NT2/D1 (cell line): ENCODE measurements at places on chromosomes 11 and 22.

DNA sequence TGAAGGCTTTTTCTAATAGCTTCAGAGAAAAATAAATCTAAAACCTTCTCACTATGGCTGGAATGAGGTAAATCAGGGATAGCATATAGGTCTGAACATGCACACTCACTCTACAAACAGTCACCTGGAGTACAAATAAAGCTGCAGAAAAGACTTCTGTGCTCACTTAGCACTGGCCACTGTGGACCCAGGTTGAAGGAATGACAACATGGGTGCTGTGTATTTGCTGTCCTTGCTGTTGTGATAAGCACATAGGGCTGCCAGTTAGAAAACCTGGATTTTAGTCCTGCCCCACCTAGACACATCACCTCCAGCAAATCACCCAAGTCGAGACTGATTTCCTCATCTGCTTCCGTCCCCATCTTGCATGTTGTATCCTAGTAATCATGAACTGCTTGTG lies 51.2 kb downstream of the FZD4 start:
- no peak for DNase-seq

- no peak for DNase-seq
Measured at GRCh38 chr22:16963189-16963945, 44.7 kb downstream of the GAB4 start.

DNA sequence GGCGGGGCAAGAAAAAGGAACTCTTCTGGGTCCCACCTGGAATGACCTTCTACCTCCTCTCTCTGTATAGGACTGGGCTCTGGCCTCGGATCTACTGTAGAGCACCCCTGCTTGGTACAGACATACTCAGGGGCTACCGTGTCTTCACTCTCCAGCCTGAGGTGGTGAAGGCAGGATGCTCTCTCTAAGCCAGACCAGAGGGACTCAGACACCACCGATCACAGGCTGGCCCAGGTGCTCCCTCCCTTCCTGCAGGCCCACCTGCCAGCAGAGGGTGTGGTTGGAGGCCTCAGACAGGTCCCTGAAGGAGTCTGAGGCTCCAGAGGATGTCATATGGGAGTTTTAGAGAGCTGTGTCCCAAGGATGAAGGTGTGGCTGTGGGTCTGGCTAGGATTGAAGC lies 4.1 kb downstream of the NHERF4 start:
- DNase-seq, result no peak

DNA sequence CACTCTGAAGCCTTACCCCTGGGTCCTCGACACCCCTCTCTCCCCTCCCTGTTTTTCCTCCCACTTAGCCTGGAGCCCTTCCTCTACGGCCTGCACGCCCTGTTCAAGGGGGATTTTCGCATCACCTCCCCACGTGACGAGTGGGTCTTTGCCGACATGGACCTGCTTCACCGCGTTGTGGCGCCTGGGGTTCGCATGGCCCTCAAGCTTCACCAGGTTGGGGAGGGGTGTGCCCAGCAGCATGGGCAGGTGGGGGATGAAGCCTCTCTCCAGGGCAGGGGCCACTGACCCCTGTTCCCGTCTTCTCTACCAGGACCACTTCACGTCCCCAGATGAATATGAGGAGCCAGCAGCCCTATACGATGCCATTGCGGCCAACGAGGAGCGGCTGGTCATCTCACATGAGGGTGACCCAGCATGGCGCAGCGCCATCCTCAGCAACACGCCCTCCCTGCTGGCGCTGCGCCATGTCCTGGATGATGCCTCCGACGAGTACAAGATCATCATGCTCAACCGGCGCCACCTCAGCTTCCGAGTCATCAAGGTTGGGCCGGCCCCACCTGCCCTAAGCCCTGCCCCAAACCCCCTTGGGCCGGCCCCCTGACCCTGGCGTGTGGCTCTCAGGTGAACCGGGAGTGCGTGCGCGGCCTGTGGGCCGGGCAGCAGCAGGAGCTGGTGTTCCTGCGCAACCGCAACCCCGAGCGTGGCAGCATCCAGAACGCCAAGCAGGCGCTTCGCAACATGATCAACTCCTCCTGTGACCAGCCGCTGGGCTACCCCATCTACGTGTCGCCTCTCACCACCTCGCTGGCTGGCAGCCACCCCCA lies 2.8 kb upstream of the SIPA1 start:
- DNase-seq, result no peak

DNA sequence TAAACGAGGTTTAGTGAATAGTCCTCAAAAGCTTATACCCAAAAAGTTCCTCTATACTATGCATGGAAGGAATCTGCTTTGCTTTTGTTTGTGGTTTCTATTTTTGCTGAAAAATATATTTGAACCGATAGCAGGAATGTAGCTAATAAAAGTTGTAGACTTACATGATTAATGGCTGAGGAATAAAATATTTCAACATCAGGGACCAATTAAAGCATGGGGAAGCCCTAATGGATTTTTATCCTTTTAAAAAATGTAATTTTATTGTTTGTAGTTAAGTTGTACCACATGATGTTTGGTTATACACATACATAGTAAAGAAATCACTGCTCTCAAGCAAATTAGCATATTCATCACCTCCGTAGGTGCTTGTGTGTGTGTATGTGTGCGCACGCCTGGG lies 295.3 kb upstream of the CNTN5 start:
- DNase-seq, result no peak

- DNase-seq, result no peak
Measured at GRCh38 chr11:7910286-7910788, 20.7 kb downstream of the OR10A6 start.

- no peak for DNase-seq
Measured at GRCh38 chr11:65639623-65640482, 2.0 kb downstream of the SIPA1 start.

- DNase-seq, result no peak
Measured at GRCh38 chr11:46238078-46238966, 39.1 kb upstream of the CREB3L1 start.

DNA sequence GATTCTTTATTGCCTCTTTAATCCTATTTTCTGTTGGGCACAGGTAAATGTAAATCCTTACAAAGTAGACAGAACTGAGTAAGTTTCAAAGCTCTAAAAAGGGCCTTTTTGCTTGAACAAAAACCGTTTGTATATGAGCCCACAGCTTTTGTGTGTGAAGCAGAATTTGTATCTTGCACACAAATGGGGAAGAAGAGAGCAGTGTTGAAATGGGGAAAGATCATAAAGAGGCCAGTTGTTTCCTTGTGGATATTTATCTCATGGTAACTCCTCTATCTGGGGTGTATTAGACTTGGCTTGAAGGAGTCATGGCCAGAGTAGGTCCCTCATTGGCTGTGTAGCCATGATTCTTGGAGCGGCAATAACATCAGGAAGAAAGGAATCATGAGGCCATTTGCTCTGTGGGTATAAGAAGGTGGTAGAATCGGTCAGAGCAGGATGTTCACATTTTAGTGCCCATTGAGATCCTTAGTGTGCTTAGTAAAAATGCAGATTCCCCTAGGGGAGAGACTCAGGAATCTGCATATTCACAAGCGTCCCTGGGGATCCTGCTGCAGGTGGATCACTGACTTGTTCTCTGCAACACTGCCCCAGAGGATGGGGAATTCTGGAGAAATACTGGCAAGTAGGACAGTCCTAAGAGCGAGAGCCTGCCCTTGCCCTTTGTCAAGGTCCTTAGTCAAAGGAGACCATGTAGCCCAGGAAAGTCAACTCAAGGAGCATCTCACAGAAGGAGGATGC lies 126.5 kb downstream of the LDLRAD3 start:
- peak; percentile 54 for DNase-seq

DNA sequence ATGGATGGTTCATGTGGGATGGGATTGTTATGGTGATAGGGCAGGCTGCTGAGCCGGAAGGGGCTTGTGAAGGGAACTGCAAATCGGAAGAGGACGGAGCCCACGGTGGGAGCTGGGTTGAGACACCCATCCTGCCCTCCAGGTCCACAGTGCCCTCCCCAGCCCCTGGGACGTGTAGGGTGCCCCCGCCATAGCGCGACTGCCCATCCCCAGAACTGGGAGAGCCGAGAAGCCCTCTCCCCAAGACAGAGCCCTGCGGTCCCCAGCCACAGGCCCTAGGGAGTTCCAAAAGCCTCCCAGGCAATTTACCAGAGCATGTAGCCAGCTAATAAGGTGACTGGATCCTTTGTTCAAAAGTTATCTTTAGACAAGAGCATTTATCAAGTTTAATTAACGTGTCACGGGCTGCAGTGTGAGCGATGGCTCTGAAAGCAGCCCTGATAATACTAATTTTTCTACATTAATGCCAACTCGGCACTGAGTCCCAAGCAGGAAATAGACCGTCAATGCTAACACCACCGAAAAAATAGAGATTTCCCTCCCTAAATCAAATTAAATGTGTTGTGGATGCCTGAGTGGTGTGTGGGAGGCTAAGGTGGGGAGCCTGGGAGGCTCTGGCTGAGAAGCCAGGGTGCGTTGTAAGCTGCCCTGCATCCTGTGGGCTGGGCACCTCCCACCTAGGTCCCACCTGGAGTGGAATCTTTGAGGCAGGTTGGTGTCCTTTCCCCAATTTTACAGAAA lies 76.8 kb upstream of the RTL6 start:
- DNase-seq, result no peak

- DNase-seq, result no peak
Measured at GRCh38 chr11:11659567-11660362, 38.0 kb upstream of the GALNT18 start.

DNA sequence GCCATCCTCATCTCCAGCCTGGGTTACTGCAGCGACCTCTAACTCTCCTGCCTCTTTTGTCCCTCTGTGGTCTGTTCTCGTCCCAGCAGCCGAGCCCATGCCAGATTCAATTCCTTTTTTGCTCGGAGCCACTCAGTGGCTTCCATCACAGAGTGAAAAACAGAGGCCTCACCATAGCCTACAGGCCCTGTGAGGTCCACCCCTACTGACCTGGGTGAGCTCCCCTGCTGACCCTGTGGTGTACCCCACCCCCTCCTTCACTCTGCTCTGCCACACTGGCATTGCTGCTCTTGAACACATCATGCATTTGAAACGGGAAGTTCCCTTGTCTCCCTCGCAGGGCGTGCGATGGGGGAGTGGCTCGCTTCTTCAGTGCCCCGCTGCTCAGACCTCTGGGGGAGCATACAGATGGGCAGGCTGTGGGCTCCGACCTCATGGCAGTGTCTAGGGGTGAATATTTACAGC lies 2.1 kb downstream of the AIP start:
- DNase-seq, result no peak

GRCh38 chr22:40965936-40966725 lies 15.0 kb downstream of the RBX1 start:
- DNase-seq, result no peak

DNA sequence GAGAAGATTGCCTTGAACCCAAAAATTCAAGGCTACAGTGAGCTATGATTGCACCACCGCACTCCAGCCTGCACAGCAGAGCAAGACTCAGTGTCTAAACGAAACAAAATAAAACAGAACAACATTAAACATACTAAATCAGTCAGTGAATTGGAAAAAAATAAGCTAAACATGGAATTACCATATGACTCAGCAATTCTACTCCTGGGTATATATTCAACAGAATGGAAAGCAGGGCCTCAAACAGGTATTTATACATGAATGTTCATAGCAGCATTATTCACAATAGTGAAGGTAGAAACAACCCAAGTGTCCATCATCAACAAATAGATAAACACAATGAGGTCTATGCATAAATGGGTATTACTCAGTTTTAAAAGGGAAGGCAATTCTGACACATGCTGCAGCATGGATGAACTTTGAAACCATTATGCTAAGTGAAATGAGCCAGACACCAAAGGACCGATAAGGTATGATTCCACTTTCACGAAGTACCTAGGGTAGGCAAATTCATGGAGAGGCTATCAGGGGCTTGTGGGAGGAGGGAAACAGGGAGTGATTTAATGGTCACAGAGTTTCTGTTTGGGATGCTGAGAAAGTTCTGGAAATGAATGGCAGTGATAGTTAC lies 15.5 kb downstream of the NTM start:
- DNase-seq, result no peak

DNA sequence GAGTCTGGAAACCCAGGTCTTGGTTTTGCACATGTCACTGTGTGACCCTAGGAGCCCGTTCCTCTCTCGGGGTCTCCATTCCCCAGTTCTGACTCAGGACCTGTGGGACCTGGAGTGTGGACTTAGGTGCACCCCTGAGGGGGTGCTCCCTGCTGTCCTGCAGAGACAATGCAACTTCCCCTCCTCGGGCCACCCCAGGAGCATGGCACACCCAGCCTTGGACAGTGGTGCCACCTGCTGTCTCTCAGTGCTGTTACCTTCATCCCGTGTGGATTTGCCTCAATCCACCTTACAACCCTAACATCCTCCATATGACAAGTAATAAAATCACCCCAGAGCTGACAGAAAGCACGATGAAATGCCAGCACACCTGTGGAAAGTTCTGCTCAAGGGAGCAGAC lies 27.5 kb upstream of the CRYBB3 start:
- no peak for DNase-seq

GRCh38 chr22:50627642-50628542 lies at the start of gene ARSA:
ARSA (minus strand) TSS chr22:50628152; CDS start chr22:50627779, 373 bp downstream.
- no peak for DNase-seq

GRCh38 chr11:45272701-45273100 lies 13.4 kb downstream of the SYT13 start:
- DNase-seq, result no peak

GRCh38 chr11:1603629-1604028 lies 4.6 kb downstream of the KRTAP5-3 start:
- DNase-seq, result no peak

- DNase-seq, result no peak
Measured at GRCh38 chr22:36850056-36850455, 10.8 kb upstream of the NCF4 start.

GRCh38 chr22:46577368-46578249 lies 40.2 kb upstream of the CELSR1 start:
- DNase-seq, result no peak

GRCh38 chr11:116931206-116931953 lies 94.0 kb upstream of the APOA1 start:
- DNase-seq, result no peak

DNA sequence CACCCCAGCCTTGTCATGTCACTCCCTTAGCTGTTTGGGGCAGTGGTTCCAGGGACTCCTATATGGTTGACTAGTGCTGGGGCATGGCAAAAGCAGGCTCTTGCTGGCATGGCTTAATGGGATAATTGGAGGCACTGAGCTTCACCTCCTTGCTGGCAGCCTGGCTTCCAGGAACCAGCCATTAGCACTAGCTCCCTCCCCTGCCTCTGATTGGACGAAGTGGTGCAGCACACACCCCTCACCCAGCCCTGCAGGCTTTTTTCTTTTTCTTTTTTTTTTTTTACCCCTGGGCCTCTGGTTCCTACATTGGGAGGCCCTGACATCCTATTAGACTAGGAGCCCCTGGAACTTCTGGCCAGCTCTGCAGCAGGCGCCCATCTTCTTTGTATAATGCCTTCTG lies 18.6 kb downstream of the PHLDB1 start:
- no peak for DNase-seq

- DNase-seq, result no peak
Measured at GRCh38 chr11:126533560-126533959, 178.1 kb downstream of the ST3GAL4 start.

GRCh38 chr11:117786135-117786870 lies 10.7 kb downstream of the DSCAML1 start:
- no peak for DNase-seq

- DNase-seq, result no peak
Measured at GRCh38 chr22:46985507-46985882, 223.0 kb downstream of the TBC1D22A start.

GRCh38 chr11:13698132-13698531 lies 29.7 kb downstream of the FAR1 start:
- DNase-seq, result no peak

- no peak for DNase-seq
Measured at GRCh38 chr11:73001615-73002014, 140.5 kb downstream of the FCHSD2 start.
